Camera-type eye (tissue), 1 donor: ENCODE measurements at places on chromosomes 5 and 9. TPM values are rescaled to one million over a fixed set of nuclear protein-coding genes. Genes with fewer than 3 reads are reported as not detected.

The SLC6A18 gene
- total RNA-seq, result not detected

The NR2F1-AS1 gene
- 32.1 TPM for total RNA-seq

The CREBRF gene
- 47.3 TPM for total RNA-seq

The LHX2 gene
- 47.3 TPM for total RNA-seq

The CDX1 gene
- not detected for total RNA-seq

The STK10 gene
- 11.2 TPM for total RNA-seq

The BTNL8 gene
- not detected for total RNA-seq

The VCP gene
- 174 TPM for total RNA-seq

The QRFP gene
- not detected for total RNA-seq

The VPS13A gene
- total RNA-seq, result 62.5 TPM

The GABRP gene
- 7.6 TPM for total RNA-seq

The PCDH12 gene
- 8.6 TPM for total RNA-seq

The CBY3 gene
- total RNA-seq, result not detected

The CDH12 gene
- total RNA-seq, result 22.5 TPM
